KG1 (cell line): ENCODE measurements at places on chromosomes 1 and 21.

DNA sequence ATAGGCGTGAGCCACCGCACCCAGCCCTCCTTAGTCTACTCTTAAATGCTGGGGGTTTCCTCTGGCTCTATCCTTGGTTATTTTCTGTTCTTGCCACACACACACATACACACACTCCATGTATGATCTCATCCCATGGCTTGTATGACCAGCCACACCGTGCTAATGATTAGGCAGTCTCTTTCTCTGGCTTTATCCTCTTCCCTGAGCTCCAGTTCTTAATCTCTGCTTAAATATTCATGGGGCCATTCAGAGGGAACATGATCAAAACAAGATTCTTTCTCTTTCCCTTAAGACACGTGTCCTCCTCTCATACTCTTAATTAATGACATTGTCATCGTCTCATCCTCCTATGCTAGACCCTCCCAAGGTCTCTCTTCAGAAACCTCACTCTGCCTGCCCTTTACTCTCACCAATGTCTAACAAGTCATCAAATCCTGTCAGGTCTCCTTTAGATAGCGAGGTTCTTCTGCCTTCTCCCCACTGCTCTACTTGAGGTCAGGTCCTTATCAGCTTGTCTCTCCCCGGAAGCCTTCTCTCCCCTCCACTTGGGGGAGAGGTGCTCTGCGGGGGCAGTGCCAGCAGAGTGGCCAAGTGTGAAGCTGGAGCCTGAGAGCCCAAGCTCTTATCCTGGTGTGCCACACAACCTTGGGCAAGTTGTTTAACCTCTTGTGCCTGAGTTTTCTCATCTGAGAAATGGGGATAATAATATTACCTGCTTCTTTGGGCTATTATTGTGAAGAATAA, 83.0 kb upstream of the GNG12 start:
- no peak for DNase-seq

DNA sequence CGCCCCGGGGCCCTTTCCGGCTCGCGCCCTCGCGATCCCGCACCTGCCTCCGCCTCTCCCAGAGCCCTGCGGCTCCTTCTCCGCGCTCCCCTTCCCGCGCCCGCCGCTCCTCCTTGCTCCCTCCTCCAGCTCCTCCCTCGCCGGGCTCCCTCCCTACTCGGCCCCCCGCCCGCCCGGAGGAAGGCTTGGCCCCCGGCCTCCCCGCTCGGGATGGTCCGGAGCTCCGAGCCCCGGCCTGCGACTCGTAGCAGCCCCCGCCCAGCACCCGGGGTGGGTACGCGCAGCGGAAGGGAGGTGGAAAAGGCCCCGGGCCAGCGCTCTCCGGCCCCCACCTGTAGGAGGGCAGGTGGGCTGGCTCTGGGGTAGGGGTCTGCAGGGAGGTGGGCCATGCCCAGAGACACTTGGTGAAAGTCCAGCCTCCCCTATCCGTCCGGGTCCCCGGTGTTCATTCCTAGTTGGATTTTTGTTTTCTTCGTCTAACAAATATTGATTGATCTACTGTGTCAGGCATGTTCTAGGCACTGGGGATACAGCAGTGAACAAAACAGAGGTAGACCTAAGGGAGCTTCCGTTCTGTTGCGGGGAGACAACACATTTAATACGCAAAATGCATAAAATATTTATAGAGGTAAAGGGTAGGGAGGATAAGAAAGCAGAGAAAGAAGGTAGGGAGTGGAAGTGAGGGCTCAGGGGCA, at the start of gene HTR1D:
TSS of gene HTR1D (minus strand) at position 82 of the 695 bp plus-strand sequence. CDS start 23,283 bp downstream, outside the sequence.
- DNase-seq = no peak

- DNase-seq = no peak
These were observed 357.5 kb downstream of the PTPRU start for GRCh38 chr1:29593601-29594382.

- DNase-seq = no peak
These were observed 20.7 kb upstream of the KIF1B start for GRCh38 chr1:10189659-10190058.

GRCh38 chr1:112995890-112996289, 39.9 kb upstream of the SLC16A1 start:
- no peak for DNase-seq

- DNase-seq = no peak
These were observed 3.9 kb upstream of the PCNX2 start for GRCh38 chr1:233299450-233299849.

DNA sequence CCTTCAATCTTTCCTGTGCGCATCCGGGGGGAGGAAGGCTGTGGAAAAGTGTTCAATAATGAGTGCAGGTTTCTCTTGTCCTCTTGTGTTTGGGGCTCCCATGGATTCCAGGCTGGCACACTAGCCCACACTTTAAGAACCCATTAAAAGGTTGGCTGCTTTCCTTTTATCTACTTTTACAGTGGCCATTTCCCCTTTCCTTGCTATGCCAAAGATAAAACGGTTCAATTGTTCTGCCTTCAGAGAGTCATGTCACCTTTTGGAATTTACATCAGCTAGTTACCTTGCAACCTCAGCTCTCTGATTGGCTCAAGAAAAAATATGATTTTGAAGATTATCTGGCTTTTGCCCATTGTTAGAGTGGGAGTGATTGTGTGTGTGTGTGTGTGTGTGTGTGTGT, 182.3 kb downstream of the SDCCAG8 start:
- DNase-seq = no peak
